ENCODE measurements at places on chromosomes 5 and 9. TPM values are rescaled to one million over a fixed set of nuclear protein-coding genes. Genes with fewer than 3 reads are reported as not detected.

DNA sequence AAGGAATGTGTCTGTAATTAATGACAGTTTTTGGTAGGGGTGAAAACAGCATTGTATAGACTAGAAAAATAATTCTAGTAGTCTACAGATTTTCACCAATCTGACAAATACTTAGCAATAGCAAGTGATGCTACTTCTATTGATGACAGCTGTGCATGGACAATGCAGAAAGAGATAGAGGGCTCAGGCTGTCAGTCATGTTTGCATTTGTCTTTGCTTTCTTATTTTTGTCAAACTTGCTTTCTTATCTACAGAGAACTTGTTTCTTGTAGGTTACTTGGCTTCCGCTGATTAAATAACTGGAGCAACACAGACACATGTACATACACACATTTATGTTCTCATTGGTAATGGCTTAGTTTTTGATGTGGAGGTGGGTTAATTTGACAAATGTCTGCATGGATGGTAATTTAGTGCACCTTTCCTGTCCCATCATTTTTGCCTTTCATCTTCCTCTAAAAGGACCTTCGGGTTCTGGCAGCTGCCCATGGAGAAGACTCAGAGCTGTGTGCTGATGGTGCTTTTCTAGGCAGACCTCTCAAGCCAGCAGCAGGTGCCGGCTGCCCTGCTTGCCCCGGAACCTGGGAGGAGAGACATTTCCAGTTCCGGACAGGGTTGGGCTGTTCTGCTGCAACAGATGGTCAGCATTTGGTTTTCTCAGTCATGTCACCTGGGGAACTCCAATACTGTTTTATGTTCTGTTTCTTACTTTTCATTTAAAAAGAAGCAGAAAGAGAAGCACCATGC lies 28.8 kb downstream of the CAMK4 start:
- no peak for DNase-seq
- no peaks in the 10 kb centered on the region for H3K36me3 ChIP-seq
- H3K4me1 ChIP-seq, result peaks cover 78% of the 10 kb centered on the region
- no peaks in the 10 kb centered on the region for H3K27me3 ChIP-seq
- peak overlapping the region; percentile 1 for H3K4me3 ChIP-seq
- H3K27ac ChIP-seq, result no peak overlapping the region

DNA sequence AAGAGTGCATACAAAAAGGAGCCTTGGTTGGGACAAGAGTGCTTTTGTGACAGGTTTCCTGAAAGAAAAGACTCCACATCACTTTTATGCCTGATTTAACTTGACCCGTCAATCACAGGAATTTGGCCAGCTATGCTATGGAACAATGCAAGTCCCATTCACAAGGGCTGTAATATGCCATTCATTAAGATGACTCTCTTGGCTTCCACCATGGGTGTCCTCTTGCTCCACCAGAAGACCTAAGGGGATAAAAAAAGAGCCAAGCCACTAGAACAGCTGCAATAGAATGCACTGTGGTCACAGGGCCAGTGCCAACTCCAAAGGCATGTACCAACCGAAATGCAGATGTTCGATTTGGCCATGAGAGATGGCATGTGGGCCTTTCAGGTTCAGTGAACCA lies 480.1 kb upstream of the MPDZ start:
- no peaks in the 10 kb centered on the region for H3K36me3 ChIP-seq
- no peak for DNase-seq
- no peak overlapping the region for H3K4me3 ChIP-seq
- no peak overlapping the region for H3K27ac ChIP-seq
- no peaks in the 10 kb centered on the region for H3K4me1 ChIP-seq

DNA sequence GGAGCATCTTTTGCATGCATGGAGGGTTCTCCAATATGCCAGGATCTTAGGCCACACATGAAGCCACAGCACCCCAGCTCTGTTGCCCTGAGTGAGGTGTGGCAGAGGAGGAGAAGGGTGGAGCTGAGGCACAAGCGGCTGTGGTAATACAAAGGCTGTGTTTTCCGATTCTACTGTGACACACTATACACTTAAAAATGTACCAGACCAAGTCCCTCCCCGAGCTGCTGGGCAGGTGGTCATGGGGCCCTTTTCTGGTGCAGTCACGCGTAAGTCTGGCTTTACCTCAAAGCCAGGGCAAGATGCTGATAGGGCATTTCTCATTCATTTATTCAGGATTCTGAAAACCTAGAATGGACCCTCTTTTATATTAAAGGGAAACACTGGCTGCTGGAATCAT lies 3.7 kb downstream of the ADGRV1 start:
- H3K4me1 ChIP-seq, result no peaks in the 10 kb centered on the region
- H3K27me3 ChIP-seq, result peaks cover 24% of the 10 kb centered on the region
- H3K27ac ChIP-seq, result no peak overlapping the region
- DNase-seq, result no peak
- no peak overlapping the region for H3K4me3 ChIP-seq

DNA sequence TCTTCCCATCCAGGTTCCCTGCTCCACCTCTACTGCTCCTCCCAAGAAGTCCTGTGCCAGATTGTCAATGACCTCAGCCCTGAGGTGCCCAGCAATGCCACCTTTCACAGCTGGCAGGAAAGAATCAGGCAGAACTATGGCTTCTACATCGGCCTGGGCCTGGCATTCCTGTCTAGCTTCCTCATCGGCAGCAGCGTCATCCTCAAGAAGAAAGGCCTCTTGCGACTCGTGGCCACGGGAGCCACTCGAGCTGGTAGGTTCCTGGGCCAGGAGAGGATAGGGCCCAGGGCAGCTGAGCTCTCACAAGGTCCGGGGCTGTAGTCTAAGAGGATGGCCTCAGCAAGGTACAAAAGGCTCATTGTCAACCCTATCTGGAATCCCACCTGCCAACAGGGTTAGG lies 3.1 kb downstream of the NIPAL4 start:
- no peaks in the 10 kb centered on the region for H3K36me3 ChIP-seq
- no peak for DNase-seq
- H3K27me3 ChIP-seq, result peaks cover 12% of the 10 kb centered on the region
- no peak overlapping the region for H3K4me3 ChIP-seq
- H3K27ac ChIP-seq, result no peak overlapping the region

DNA sequence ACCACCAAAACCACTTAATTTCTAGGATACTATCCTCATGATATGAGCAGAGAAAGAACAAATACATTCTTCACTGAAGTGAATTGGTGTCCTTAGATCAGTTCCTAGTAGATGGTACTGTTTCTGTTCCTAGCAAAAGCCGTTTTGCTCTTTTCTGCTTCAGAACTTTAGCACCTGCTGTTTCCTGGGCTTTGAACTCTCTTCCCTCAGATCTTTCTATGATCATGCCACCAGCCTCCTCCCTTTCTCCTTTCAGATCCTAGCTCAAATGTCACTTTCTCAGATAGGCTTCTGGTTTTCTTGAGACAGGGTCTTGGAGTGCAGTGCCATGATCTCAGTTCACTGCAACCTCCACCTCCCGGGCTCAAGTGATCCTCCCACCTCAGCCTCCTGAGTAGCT lies 118.0 kb downstream of the EGFLAM start:
- H3K27ac ChIP-seq, result no peak overlapping the region
- peaks cover 23% of the 10 kb centered on the region for H3K4me1 ChIP-seq
- no peak overlapping the region for H3K4me3 ChIP-seq
- DNase-seq, result no peak
- H3K27me3 ChIP-seq, result peaks cover 4% of the 10 kb centered on the region
- no peaks in the 10 kb centered on the region for H3K36me3 ChIP-seq

DNA sequence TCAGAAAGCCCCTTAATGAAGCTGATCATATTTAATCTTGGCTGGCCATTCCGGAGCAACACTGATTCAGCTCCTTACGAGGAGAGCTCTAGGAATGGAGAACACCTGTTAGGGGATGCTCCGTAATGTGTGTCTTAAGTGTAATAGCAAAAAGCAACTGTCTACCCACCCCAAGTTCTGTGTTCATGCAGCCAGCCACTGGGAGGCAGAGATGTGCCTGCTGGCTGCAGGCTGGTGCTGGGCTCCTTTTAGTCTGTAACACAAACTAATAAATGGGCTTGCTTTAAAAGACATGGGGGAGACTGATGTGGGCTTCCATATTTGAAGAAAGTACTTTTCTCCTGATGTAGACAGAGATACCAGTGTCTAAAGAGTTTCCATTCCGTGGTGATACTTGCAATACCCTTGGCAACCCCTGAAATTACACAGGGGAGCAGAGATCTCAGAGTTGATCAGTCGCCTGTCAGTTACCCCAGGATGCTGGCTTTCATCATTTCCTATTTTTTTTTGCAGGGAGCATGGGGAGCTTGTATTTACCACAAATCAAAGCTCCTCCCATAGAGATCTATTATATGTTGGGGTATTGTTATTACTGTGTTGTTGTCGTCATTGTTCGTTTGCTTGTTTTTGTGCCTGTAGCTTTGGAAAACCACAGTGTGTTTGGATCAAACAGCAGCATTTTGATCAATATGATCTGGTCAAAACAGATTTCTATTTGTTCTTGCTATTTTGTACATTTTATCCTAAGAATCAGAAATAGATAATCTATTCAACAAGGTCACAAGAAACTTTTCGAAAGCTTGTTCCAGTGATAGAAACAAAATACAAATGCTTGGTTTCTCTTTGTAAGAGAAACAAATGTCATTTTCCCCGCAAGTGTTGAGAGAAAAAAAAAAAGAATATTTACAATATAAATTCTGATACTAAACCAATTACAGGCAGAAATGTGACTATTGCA lies 65.8 kb downstream of the MTX3 start:
- H3K4me1 ChIP-seq, result no peaks in the 10 kb centered on the region
- no peaks in the 10 kb centered on the region for H3K36me3 ChIP-seq
- no peak overlapping the region for H3K27ac ChIP-seq
- DNase-seq, result no peak

DNA sequence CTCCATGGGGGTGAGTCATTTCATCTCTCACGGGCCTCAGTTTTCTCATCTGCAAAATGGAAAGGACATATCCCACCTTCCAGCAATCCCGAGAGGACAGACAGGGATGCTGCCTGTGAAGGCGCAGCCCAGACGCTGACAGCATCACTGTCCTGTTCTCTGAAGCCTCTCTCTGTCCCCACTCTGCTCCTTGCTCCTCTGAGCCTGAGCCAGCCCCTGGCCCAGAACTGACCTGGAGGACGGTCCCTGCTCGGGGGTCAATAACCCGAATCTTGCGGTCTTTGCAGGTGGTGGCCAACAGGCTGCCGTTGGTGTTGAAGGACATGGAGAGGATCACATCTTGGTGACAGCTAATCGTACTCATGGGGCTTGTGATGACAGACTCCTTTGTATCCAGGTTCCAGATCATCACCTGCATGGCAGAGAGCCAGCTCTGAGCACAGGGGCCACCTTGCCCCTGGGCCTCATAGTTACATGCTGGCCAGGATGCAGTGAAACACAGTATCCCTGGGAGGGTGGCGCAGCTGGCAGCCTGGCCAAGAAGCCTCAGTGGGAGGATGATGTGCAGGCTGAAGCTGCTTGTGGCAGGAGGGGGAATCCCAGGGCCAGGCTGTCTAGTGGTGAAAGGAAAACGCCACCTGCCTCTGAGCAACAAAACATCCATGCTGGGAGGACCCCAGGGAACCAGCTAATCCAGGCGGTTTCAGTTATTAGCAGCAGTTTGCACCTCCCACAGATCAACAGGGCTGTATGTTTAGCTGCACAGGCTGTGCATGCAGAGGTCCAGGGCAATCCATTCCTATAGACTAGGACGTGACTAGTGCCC lies 14.0 kb upstream of the TRIM14 start:
- H3K4me1 ChIP-seq, result no peaks in the 10 kb centered on the region
- no peak overlapping the region for H3K4me3 ChIP-seq
- H3K27me3 ChIP-seq, result no peaks in the 10 kb centered on the region
- peaks cover 4% of the 10 kb centered on the region for H3K36me3 ChIP-seq

DNA sequence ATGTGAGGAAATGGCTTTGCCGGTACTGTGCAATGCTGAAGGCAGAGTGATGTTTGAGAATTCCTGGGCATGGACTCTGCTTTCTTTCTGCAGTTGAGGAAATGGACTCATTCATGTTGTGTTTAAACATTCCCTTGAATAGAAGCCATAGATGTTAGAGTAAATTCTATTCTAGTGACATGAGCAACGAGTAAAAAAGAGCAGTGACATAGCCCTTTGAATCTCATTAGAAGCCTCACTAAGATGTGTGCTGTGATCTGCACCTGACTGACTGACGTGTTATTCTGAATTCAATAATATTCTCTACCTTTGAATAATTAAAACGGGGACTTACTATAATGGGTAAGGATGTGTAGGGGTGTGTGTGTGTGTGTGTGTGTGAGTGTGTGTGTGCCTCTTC lies 113.7 kb upstream of the KLF4 start:
- H3K4me3 ChIP-seq, result no peak overlapping the region
- no peak overlapping the region for H3K27ac ChIP-seq
- DNase-seq, result no peak
- no peaks in the 10 kb centered on the region for H3K36me3 ChIP-seq
- no peaks in the 10 kb centered on the region for H3K27me3 ChIP-seq

GRCh38 chr9:110126499-110126941 lies 81.4 kb downstream of the C9orf152 start:
- no peak overlapping the region for H3K4me3 ChIP-seq
- H3K27me3 ChIP-seq, result no peaks in the 10 kb centered on the region
- H3K27ac ChIP-seq, result no peak overlapping the region
- DNase-seq, result no peak

- H3K36me3 ChIP-seq, result no peaks in the 10 kb centered on the region
- no peaks in the 10 kb centered on the region for H3K27me3 ChIP-seq
- DNase-seq, result no peak
- peaks cover 33% of the 10 kb centered on the region for H3K4me1 ChIP-seq
- H3K4me3 ChIP-seq, result no peak overlapping the region
These were observed 221.3 kb downstream of the PIK3R1 start for GRCh38 chr5:68436686-68437520.

- no peak overlapping the region for H3K4me3 ChIP-seq
- no peak for DNase-seq
- no peak overlapping the region for H3K27ac ChIP-seq
- no peaks in the 10 kb centered on the region for H3K36me3 ChIP-seq
- H3K4me1 ChIP-seq, result no peaks in the 10 kb centered on the region
These were observed 277.6 kb upstream of the ADAMTS16 start for GRCh38 chr5:4862500-4862899.

DNA sequence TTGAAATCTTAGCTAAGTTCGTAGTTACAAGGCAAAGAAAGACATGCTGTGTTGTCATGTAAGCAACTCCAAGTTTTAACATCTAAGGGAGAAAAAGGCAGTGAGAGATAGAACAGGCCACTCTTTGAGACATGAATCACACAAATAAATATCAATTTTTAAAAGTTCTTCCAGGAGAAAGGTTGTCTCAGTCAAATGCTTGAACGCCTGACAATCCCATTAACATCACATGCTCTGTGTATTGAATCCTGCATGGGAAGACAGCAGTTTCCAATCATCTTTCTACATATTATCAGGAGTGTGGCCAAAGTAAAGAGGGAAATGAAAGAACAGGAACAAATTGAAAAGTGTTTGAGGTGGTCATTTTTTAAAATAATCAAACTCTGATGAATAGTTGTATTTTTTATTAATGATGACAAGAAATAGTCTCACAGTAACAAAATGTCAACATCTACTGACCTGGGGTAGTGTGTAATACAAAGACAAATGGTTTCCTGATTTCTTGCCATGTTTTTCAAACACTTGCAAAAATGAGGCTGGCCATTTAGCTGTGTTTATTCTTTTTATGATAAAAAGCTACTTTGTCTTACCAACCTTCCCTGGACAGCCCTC lies 6.4 kb upstream of the C6 start:
- no peak overlapping the region for H3K27ac ChIP-seq
- H3K4me1 ChIP-seq, result no peaks in the 10 kb centered on the region
- H3K4me3 ChIP-seq, result no peak overlapping the region
- no peaks in the 10 kb centered on the region for H3K36me3 ChIP-seq

The SYK gene
- total RNA-seq, result 0.55 TPM

The TNFSF8 gene
- total RNA-seq, result 72.6 TPM

The JMY gene
- 7.6 TPM for total RNA-seq

The PCDHGC4 gene
- not detected for total RNA-seq

The AIF1L gene
- total RNA-seq, result 0.27 TPM

The RPS23 gene
- total RNA-seq, result 2,179 TPM

The DCAF10 gene
- total RNA-seq, result 14.9 TPM

The EIF4EBP3 gene
- total RNA-seq, result 11.9 TPM

The PIP5KL1 gene
- total RNA-seq, result 1.4 TPM

The SLCO6A1 gene
- total RNA-seq, result not detected

Measured in CD8-positive, alpha-beta memory T cell (primary cell).